ENCODE measurements at places on chromosomes 16 and 17.
A peak's percentile ranks its signal among the peaks of the same experiment; 100 is the strongest.

DNA sequence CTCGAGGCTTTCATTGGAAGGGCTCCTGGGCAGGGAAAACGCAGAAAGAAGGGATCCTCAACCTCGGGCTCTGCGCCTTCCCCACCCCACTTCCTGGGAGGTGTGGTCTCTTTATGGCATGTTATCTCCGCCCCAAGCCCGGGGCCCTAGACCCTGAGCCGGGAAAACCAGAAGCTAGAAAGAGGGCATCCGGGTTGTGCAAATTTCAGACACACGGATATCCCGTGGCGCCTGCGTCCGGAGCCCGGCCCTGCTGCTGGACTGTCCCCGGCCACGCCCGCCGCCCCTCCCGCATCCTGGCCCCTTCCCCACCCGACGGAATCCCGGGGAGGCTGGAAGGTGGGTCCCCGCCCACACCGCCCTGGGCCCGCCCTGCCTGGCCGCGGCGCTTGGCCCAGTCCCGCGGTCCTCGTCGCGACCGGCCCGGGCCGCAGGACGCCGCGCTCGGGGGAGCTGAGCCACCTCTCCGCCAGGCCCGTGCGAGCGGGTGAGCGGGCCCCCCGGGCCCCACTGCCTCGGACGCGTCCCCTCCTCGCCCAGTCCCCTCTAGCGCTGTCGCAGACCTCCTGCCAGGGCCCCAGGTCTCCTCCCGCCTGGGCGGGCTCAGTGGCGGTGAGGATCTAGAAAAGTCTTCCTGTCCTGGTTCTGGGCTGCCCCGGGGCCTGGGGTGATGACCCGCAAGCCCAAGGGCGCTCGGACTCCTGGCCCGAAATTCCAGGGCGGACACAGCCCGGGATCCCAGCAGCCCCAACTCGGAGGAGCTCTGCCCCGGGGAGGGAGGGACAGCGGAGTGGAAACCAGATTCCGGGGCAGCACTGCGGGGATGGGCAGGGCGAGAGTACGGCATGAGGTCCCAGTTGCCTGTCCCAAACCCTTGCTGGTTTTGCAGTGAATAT is at the start of gene SLC16A5:
SLC16A5 (plus strand) TSS at position 397 of the 896 bp plus-strand sequence. CDS start 5,683 bp downstream, outside the sequence.
- peak; percentile 86 for DNase-seq

DNA sequence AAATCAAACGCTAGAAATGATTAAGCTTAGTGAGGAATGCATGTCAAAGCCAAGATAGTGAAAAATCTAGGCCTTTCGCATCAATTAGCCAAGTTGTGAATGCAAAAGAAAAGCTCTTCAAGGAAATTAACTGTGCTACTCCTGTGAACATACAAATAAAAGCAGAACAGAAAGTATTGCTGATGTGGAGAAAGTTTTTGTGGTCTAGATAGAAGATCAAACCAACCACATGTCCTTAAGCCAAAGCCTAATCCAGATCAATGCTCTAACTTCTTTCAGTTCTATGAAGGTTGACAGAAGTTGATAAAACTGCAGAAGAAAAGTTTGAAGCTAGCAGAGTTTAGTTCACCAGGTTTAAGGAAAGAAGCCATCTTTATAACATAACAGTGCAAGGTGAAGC is 1044.6 kb downstream of the CDH11 start:
- DNase-seq: no peak

GRCh38 chr16:89921702-89922476 is 1.3 kb upstream of the TUBB3 start:
- no peak for DNase-seq

GRCh38 chr16:86442703-86443102 is 67.6 kb upstream of the FOXF1 start:
- no peak for DNase-seq

GRCh38 chr17:79609673-79610645 is 892 bp downstream of the RBFOX3 start:
- no peak for DNase-seq

- no peak for DNase-seq
Observed at GRCh38 chr16:67204076-67204475, 5.1 kb downstream of the ELMO3 start.

GRCh38 chr17:7512105-7512504 is 27.9 kb downstream of the POLR2A start:
- DNase-seq: no peak

DNA sequence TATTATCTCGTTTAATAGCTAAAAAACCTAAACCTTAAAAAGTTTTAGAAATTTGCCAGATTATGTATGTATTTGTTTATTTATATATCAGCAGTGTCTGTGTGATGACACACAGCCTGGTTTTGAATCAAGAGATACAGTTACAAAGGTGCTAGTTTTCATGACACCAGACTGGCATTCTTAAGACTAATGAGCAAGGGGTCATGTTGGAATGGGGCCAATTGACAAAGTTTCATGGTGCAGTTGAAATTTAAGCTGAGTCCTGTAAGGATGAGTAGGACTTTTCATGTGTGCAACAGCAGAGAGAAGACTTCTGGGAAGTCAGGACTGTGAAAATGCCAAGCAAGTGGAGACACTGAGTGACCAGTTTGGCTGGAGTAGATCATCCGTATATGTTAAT is 3.2 kb upstream of the KRT10 start:
- DNase-seq: no peak

GRCh38 chr17:17868641-17869522 is 32.1 kb upstream of the SREBF1 start:
- no peak for DNase-seq

DNA sequence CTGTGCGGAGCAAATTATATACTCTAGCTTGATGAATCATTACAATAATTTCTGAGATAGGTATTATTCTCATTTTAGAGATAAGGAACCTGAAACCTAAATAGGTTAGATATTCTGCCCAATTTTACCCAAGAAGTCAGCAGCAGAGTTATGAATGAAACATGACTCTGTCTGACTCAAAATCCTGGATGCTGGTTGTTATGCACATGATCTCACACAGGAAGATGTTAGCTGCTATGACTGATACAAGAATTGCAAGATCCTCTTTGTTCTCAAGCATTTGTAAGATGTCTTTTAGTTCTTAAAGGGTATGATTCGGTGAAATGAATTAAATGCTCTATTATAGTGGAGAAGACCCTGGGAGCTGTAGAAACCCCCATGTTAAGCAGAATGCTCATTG is 447.8 kb downstream of the KIF2B start:
- no peak for DNase-seq

GRCh38 chr17:17928398-17929287 is 43.6 kb downstream of the TOM1L2 start:
- no peak for DNase-seq

DNA sequence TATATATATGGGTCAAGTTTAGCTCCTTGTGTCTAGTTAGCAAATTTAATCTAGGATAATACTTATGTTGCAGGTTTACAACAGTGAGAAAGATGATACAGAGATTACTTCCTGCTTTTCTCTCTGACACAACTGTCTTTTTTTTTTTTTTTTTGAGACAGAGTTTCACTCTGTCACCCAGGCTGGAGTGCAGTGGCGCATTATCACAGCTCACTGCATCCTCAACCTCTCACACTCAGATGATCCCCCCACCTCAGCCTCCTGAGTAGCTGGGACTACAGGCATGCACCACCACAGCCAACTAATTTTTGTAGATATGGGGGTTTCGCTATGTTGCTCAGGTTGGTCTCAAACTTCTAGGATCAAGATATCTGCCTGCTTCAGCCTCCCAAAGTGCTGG is 706.9 kb upstream of the SOX9 start:
- DNase-seq: no peak

- DNase-seq: no peak
Observed at GRCh38 chr17:13925579-13925978, 143.7 kb upstream of the COX10 start.

DNA sequence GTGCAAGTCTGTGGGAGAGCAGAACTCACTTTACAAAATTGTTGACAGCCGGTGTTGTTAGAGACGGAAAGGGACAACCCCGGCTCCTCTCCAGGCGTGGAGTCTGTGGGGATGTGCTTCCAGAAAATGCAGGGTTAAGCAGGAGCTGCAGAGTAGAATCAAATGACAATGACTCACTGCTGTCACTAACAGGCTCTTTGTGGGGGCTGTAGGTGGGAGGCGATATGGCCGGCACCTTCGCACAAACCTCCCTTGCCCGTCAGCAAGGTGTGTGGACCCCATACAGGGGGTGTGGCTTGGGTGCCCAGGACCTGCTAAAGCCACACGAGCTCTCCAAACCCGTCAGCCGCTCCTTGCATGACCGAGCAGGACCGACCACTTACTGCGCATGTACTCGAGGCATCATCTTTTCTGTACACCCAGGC is 5.8 kb downstream of the PDK2 start:
- DNase-seq: no peak

DNA sequence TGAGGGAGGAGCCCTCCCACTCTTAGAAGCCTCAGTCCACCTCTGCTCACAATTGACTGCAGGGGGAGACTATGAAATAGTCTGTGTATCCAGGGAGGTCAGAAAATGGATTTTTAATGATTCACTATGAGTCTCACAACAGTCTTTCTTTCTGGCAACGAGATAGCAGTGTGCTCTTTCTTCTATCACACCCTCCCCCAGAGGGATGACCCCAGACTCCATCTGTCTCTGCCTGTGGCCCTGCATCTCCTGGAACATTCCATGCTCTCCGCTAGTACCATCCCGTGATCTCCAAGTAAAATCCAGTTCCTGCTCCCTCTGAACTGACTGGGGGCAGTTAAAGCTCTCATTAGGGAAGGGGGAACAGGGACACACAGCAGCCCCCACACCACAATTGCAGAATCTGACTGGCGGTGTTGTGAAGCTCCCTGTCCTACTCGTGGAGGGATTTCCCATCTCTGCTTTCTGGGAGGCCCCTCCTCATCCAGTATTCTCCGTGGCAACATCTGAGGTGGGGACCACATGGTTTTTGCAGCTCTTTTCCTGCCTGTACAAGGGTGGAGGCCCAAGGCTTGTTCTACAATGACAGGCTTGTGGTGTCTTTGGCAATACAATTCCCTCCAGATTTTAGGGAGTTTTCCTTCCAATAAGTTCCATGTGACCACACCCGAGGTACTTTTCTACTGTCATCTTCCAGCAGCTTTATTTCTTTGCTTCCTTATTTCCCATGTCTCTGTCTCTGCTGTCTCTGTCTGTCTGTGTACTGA is 19.4 kb downstream of the NATD1 start:
- no peak for DNase-seq

DNA sequence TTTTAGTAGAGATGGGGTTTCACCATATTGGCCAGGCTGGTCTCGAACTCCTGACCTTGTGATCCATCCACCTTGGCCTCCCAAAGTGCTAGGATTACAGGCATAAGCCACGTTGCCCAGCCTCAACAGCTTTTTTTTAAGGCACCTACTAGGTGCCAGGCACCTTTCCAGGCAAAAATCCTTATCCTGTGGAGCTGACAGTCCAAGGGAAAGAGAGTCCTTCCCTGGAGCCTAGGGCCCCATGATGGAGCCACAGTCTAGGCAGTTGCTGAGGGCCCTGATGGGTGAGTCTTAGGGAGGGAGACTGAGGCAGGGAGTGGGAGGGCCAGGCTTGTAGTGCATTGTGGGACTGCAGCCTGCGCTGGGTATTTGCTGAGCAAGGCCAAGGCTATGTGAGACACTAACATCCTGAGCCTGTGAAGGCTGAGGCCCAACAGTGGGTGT is 79.6 kb upstream of the TOB1 start:
- DNase-seq: no peak

DNA sequence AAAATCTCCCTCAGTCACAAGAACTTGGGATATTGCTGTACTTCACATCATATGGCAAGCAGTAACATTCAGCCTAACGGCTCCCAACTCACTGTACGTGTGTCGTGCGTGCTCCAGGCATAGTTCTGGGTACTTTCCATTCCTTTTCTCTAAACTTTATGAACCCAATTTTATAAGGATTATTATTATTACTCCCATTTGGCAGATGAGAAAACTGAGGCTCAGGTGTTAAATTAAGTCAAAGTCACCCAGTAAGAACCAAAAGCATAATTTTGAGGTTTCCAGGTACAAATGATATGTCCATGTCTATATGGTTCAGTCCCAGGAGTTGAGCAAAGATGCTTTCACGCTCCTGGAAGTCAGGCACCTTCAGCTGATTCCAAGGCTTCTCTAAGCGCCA is 4.8 kb upstream of the C1QBP start:
- no peak for DNase-seq

DNA sequence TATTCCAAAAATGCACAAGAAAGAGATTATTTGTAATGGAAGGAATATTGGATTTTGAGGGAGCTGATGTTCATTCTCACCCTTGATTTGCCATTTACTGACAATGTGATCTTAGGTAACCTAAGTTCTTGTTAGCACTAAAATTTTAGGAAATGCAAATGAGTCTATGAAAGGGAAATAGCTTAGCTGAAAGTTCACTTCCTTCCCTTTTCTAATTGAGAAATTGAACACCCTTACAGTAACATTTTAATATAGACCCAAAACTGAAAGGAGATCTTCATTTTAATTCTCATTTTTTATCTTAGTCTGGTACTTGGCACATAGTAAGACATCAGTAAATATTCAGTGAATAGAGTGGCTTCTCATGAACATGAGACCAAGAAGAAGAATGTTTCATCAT is 10.9 kb upstream of the WSB1 start:
- no peak for DNase-seq

DNA sequence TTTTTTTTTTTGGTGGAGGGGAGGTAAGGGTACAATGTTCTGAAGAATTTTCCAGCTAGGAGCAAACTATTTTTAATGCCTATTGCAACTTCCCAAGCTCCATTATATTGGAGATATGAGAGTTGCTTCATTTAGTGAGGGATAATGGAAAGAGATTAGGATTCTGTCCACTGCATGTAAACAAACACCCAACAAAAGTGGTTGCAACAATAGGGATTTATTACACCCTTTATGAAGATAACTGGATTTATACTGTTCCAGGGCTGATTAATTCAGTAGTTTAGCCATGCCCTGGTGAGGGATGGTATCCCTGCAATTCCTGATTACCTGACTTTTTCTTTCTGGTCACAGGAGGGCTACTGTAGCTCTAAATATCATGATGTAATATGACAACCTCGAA is 40.5 kb downstream of the MAP2K6 start:
- DNase-seq: no peak

GRCh38 chr16:23549938-23550337 is 7.2 kb downstream of the EARS2 start:
- DNase-seq: no peak

DNA sequence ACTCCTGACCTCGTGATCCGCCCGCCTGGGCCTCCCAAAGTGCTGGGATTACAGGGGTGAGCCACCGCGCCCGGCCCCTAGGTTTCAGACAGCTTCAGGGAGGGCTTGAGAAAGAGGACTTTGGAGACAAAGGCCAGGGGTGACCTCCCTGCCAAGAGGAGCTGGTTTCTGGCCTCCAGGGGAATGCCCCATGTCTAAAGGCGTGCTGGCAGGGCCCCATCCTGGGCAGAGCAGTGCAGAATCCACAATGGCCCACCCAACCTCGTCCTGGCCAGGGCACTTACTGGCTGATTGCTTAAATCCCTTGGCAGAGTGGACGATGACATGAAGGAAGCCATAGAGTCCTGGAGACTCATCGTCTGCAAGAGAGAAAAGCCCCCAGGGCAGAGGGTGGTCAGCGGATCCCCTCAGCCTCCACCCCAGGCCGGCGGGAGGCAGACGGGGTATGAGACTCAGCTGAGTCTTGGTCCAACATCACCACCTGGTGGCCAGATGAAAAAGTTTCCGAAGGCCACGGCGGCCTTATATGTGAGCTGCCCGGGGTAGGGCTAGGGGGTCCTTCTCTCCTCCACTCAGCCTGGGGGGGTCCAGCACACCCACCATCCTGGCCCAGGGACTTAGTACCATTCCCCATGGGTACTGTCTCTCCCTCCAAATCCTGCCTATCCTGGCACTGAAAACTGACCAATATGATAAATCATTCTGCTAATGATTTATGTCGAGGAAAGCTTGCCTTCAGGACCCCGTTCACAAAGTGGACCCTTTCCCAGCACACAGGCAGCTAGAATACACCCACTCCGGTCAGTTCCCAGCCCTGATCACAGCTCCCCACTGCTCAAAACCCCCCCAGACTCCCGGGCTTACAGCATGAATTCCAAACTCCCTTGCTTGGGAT is 59.1 kb downstream of the TIMM22 start:
- no peak for DNase-seq
